Activated T-helper 1 cell treated with Interleukin-2 at 50 U/mL for 16 hours (primary cell): ENCODE measurements at places on chromosomes 3 and 15.

GRCh38 chr3:98433764-98434163 is 29.2 kb upstream of the OR5K1 start:
- DNase-seq: no peak

- no peak for DNase-seq
Measured at GRCh38 chr3:56869157-56869889, 67.6 kb upstream of the ARHGEF3 start.

- no peak for DNase-seq
Measured at GRCh38 chr3:87410110-87410509, 133.7 kb upstream of the POU1F1 start.

- no peak for DNase-seq
Measured at GRCh38 chr3:186171521-186171920, 62.6 kb upstream of the ETV5 start.
